ENCODE measurements at places on chromosomes 12 and 14.

GRCh38 chr14:101815994-101816393 is 54.5 kb downstream of the PPP2R5C start:
- DNase-seq = no peak

DNA sequence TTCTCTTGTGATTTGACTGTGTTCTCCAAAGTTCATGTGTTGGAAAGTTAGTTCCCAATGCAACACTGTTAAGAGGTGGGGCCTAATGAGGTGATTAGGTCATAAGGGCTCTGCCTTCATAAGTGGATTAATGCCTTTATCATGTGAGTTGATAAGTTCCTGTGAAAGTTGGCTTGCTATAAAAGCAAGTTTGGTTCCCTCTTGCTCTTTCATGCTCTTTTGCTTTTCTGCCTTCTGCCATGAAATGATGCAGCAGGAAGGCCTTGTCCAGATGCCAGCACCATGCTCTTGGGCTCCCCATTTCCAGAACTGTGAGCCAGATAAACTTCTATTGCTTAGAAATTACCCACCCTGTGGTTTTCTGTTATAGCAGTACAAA is 41.9 kb downstream of the SLC16A7 start:
- no peak for DNase-seq

DNA sequence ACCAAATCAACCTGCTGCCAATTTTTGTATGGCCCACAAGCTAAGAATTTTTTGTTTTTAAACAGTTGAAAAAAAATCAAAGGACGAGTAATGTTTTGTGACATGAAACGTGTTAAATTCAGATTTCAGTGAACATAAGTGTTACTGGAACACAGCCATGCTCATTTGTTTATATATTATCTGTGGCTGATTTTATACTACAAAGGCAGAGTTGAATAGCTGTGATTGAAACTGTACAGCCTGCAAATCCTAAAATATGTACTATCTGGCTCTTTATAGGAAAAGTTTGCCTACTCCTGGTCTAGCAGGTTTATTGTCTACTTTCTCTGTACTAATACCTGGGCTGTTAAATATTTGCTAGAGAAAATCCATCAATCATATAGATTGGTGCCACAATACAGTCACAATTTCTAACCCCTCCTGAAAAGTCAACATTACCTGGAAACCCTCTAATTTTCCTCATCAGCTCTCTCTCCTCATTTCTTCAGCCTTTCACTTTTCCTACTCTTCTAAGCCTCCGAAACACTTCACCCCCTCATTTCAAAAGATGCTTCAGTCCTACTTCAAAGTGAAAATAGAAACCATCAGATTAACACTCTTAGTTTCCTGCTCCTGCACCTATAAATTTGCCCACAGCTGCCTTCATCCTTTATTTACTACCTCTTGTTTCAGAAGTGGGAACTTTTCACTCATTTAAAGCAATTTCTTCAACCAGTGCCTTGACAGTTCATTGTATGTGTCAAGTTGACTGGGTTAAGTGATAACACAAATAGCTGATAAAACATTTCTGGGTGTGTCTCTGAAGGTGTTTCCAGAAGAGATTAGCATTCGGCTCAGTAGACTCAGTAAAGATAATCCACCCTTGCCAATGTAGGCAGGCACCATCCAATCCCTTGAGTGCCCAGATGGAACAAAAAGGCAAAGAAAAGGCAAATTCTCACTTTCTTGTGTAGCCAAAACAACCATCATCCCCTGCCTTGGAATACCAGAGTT is 18.0 kb upstream of the C2CD5 start:
- no peak for DNase-seq

DNA sequence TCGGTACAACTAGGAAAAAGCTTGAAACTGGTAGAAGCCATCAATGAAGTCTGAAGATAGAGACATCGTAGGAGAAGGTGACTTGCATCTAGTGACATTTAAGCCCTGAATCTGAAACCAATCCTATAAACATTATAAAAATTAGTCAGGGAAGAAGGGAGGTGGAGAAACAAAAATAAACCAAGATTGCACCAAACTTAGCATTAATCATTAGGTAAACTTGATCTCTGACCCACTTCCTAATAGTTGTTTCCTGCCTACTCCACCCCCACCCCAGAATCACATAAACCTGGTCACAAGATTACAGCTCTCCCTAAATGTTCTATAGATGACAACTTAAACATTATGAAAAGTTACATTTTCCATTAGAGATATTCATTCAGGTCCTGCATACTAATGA is 40.4 kb downstream of the TSPAN19 start:
- no peak for DNase-seq

DNA sequence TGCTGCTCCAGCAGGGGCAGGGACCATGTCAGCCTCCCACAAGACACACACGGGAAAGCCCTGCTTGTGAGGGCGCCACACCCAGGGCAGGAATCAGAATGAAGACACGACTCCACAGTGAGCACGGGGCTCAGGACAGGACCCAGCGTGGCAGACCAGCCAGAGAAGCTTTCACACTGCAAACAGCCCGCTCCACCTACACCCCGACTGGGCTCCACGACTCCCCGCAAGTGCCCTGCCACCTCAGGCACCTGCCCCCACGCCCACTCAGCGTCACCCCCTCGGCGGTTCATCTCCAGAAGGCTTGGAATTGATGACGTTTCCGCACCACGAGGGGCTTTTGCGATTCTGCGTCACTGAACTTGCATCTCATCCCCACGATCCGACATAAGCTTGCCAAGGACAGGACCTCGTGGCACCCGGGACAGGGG is 91.1 kb downstream of the FBXL14 start:
- no peak for DNase-seq

- no peak for DNase-seq
These were observed 1523.2 kb upstream of the FLRT2 start for GRCh38 chr14:84006643-84007155.

- DNase-seq = no peak
These were observed 5.5 kb downstream of the KRT5 start for GRCh38 chr12:52514471-52515318.

- no peak for DNase-seq
These were observed 472.2 kb downstream of the RAD51B start for GRCh38 chr14:68291820-68292219.

DNA sequence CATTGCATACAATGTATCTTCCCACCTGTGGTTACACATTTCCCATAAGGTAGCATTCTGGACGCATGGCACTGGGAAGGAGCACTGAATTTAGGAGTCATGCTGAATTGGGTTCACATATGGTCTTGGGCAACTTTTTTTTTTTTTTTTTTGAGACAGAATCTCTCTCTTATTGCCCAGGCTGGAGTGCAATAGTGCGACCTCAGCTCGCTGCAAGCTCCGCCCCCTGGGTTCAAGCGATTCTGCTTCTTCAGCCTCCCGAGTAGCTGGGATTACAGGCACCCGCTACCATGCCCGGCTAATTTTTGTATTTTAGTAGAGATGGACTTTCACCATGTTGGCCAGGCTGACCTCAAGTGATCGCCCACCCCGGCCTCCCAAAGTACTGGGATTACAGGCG is 13.3 kb downstream of the DIP2B start:
- DNase-seq = no peak

- no peak for DNase-seq
These were observed 217.2 kb downstream of the C12orf50 start for GRCh38 chr12:87812030-87812429.

DNA sequence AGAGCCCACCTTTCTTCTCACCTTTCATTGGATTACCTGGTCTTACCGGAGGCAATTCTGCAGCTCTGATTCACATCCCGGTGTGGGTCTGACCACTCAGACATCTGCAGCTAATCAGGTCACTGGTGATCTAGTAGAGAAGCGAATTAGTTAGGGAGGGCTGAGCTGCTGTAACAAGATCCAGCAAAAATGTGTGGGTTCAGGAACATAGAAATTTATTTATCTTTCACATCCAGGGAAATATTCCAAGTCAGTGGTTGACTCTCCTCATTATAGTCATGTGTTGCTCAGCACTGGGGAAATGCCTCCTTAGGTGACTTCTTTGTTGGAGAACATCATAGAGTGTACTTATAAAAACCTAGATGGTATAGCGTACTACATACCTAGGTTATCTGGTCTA is 218.7 kb upstream of the PELI2 start:
- DNase-seq = no peak

GRCh38 chr12:19074700-19075099 is 54.8 kb upstream of the PLEKHA5 start:
- DNase-seq = no peak

DNA sequence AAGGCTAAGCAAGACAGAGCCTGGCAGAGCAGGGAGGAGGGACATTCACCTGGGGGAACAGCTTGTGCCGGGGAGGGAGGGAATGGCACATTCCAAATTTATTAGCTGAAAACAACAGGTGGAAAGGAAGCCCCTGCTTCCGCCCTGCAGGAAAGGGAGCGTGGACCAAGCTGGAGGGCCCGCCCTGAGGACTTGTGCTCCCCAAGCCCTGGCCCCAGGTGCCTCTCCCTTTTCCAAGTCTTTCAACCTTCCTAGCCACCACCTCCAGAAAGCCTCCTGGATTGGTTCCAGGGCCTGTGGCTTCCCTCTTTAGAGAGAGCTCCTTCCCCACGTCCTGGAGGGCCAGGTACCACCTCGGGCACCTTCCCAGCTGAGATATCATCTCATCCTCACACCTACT is 2.7 kb downstream of the DEGS2 start:
- no peak for DNase-seq

GRCh38 chr12:120618954-120619615 is 21.3 kb upstream of the CABP1 start:
- no peak for DNase-seq

DNA sequence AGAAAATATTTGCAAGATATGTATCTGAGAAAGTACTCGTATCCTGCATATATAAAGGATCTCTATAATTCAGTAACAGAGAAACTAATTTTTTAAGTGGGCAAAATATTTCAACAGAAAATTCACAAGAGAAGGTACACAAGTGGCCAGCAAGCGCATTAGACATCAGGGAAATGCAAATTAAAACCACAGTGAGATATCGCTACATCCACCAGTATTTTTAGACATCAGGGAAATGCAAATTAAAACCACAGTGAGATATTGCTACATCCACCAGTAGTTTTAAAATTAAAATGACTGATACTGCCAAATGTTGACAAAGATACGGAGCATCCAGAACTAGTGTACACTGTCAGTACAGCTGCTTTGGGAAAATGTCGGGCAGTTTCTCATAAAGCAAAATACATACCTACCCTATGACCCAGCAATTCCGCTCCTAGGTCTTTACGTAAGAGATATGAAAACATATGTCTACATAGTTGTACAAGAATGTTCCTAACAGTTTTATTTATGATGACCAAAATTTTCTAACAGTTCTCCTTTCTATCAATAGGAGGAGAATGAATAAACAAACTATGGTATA is 2.8 kb upstream of the KCNK13 start:
- no peak for DNase-seq

DNA sequence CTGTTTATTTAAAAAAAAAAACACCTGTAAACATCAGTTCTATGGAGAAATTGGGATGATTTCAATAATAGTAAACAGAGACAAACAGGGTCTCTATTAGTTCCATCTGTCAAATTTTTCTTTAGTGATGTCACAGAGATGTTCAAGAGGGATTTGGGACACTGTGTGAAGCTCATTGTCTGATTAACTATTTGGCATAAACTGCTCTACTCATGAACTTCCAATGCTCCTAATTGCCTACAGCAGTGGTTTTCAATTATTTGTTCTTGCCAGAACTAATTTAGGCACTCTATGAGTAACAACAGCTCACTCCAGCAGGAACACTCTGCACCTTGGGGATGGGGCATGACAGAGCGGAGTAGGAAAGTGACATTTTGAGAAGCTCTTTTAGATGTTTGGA is 250.1 kb upstream of the PRKD1 start:
- no peak for DNase-seq

- DNase-seq = no peak
These were observed 1072.8 kb upstream of the TMEM132C start for GRCh38 chr12:127194176-127194575.

- no peak for DNase-seq
These were observed 41.9 kb downstream of the ATP23 start for GRCh38 chr12:57983146-57983857.

- DNase-seq = no peak
These were observed 7.5 kb downstream of the KLRG1 start for GRCh38 chr12:8996682-8997405.

- no peak for DNase-seq
These were observed 144.2 kb downstream of the ESR2 start for GRCh38 chr14:64149921-64150320.

- DNase-seq = no peak
These were observed 596.3 kb upstream of the MGAT4C start for GRCh38 chr12:86852451-86852850.

DNA sequence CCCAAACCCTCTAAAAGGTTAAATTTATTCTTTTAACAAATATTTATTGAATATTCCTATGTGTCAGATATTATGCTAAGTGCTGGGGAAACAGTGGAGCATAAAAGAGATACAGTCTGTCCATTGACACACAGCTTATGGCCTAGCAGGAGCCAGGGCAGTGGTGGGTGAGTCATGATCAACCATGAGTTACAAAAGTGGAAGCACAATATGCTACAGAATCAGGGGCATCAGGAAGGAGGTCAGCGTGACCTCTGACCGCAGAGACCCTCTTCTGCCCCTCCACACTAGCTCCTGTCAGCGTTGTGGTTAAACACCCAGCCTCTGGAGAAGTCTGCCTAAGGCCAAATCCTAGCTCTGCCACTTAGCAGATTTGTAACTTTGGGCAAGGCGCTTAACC is 4.7 kb upstream of the PPP1R1A start:
- no peak for DNase-seq

Data from stimulated activated CD4-positive, alpha-beta T cell treated with anti-CD3 and anti-CD28 coated beads, Interleukin-1b, Interleukin-23, amount 100 ng/mL, for 24 hours (primary cell).